ENCODE measurements at places on chromosomes 13 and 19.

GRCh38 chr13:73860501-73860900 lies 273.7 kb downstream of the KLF12 start:
- no peak for DNase-seq

DNA sequence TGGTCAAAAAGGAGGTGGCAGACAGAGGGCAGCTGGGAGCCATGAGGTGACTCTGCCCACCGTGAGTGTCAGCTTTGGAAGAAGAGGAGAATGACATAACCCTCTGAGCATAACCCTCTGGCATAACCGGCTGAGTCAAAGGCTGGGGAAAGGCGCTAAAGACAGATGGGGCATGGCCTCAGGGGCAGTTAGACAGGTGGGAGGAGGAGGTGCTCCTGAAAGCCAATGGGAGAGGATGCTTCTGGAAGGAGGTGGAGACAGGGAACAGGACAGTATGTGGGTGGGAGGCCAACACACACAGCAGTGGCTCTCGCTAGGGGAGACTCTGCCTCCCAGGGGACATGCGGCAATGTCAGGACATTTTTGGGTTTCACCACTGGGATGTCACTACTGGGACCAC lies 17.1 kb downstream of the ELAVL1 start:
- no peak for DNase-seq

- DNase-seq, result peak; percentile 15
Observed at GRCh38 chr19:52188822-52189734, 774 bp upstream of the PPP2R1A start.

GRCh38 chr13:69010789-69011188 lies 1096.8 kb upstream of the ATXN8OS start:
- DNase-seq, result no peak

DNA sequence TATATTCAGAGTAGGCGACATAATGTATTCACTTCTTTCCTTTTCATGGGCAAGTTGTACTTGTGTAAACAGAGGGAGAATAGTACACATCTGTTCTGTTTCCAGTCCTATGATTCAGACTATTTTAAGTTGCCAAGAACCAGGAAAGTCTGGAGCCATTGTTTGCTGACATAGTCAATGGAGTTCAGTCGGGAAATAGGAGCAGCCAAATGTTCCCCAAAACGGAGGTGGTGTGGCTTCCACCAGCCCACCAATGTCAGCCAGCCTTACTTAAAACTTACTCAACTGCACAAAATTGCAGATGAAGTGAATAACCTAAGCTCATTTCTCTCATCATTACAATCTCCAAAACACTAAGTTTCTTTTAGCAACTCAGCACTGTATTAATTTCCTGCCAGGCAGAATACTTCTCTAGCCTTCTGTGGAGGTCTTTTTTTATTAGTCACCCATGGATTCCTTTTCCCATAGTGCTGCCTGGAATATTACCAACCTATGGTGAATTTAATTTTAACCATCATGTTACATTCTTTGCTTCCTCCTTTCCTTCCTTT lies 22.3 kb upstream of the CSNK1A1L start:
- DNase-seq, result no peak

GRCh38 chr19:10895363-10895762 lies 24.0 kb downstream of the CARM1 start:
- DNase-seq, result no peak

DNA sequence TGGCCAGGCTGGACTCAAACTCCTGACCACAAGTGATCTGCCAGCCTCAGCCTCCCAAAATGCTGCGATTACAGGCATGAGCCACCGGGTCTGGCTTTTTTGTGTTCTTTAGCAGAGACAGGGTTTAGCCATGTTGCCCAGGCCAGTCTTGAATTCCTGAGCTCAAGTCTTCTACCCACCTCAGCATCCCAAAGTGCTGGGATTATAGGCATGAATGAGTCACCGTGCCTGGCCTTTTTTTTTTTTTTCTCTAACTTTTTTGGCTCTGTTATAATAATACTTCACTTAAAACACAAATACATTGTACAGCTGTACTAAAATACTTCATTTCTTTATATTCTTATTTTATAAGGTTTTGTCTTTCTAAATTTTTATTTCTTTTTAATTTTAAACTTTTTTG lies 599.5 kb upstream of the PCDH9 start:
- no peak for DNase-seq

DNA sequence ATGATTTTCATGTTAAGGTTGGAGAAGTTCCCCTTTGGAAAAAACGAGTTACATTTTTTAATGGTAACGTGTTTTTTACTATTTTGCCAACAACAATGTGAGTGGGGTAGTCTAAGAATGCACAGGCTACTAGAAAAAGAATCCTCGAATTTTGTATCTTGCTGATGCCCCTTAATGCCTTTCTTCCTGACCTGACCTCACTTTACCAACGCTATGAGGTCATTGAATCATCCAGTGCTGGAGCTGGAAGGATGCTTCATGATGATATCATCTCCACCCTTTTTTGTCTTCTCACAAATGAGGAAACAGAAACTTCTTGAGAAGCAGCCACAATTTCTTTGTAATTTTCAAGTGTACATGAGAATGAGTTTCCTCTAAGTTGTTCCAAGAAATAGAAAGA lies 8.2 kb upstream of the UBL3 start:
- no peak for DNase-seq

DNA sequence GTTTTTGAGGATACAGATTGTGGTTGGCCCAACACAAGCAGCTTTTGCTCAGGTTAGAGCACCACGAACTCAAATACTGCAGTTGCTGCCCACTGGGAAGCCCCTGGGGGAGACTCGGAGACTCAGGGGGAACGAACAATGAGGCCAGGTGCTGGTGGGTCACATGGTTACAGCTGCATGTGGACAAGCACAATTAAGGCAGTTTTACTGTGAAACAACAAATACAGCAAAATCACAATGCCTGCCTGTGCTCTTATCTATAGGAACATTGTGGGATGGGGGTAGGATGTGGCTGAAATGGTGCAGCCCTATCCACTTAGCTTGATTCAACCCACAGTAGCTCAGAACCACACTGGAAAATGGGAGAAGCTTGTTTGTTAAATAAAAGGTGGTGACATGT lies 119.7 kb upstream of the SPATA13 start:
- no peak for DNase-seq

- DNase-seq, result no peak
Observed at GRCh38 chr19:7888826-7889217, 512 bp downstream of the LRRC8E start.

- DNase-seq, result no peak
Observed at GRCh38 chr13:43725460-43725859, 61.3 kb downstream of the ENOX1 start.

DNA sequence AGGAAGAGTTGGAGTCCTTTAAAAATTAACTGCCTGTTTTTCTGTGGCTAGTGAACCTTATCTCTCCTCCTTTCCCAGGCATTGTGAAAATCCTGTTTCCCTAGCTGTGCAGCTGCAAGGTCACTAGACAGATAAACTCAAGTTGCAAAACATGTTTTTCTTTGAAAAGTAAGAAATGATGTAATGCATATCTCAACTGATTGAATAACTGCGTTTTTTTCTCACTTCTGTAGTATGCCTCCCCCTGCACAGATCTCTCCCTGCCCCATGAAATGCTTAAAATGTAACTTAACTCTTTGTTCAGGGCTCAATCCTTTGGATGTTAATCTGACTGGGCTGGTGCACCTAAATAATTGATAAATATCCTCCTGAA lies 27.7 kb upstream of the CYSLTR2 start:
- no peak for DNase-seq

- DNase-seq, result no peak
Observed at GRCh38 chr13:83568019-83568418, 314.3 kb downstream of the SLITRK1 start.

GRCh38 chr19:1018393-1018792 lies 2.5 kb downstream of the TMEM259 start:
- DNase-seq, result no peak

DNA sequence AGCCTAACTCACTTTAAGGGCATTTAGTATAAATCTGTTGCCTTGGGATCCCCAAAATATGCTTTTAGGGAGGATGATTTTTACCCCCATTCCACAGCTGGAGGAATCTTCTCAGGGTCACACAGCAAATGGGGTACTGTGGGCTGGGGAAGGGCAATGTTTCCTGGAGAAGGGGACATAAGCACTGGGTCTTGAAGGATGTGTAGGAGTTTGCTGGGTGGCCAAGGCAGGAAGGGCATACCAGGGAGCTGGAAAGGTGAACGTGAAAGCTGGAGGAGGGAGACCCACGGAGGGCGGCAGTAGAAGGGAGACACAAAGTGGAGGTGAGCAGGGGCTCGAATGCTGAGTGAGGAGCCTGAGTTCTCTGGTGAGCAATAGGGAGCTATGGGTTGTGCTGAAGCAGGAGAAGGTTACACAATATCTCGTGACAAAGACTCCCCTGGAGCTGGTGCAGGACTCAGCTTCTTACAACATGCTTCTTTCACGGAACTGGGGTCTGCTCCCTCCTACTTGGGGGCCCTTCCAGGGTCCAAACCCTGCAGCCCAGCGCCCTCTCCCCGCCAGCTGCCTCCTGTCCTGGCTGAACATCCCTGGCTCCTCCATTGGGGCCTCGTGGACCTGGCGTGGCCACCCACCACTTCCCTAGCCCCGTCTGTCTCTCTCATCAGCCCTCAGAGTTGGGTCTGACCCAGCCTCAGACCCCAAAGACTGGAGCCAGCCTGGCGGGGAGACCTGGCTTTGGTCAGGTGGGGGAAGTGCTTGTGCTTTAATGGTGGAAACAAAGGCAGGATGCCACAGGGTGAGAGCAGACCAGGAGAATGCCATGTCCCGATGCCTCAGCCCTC lies 11.1 kb downstream of the CILP2 start:
- no peak for DNase-seq

- DNase-seq, result no peak
Observed at GRCh38 chr13:39910833-39911232, 255.4 kb downstream of the COG6 start.

GRCh38 chr13:110326263-110326904 lies 19.3 kb downstream of the COL4A2 start:
- no peak for DNase-seq

GRCh38 chr19:31054430-31054829 lies 294.8 kb downstream of the TSHZ3 start:
- peak; percentile 23 for DNase-seq

DNA sequence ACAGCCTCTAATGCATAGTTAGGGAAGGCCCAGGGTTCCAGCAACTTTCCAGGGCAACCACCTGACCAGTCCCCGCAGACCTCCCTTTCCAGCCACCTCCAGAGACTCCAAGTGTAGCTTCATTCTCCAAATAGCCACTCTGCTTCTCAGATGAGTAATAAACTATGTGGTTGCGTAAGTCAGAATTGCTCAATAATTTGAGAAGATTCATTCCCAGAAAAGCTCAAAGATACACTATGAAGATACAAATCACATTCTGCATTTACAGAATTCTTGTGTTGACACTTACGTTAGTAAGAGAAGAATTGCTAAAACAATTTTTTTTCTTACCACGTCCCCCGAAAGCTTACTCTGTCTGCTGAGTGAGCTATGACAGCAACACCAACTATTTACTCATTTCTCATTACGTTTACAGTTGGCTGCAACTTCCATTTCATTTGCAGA lies 8.2 kb upstream of the LATS2 start:
- no peak for DNase-seq

Measured in progenitor cell of endocrine pancreas (in vitro differentiated cells).